Daoy (cell line): ENCODE measurements at places on chromosomes 3 and 15. TPM values are rescaled to one million over a fixed set of nuclear protein-coding genes. Genes with fewer than 3 reads are reported as not detected.

The CYP11A1 gene
- total RNA-seq = 0.06 and 0.12 TPM in 2 replicates

The DPPA4 gene
- total RNA-seq = 7.2 and 11.1 TPM in 2 replicates

The FBXO22 gene
- total RNA-seq = 59.1 and 61.9 TPM in 2 replicates

The FBXW12 gene
- total RNA-seq = not detected in 2 replicates

The SERINC4 gene
- total RNA-seq = 0.11 TPM in 1 of 2 replicates, not detected in the other

The GANC gene
- 4.8 and 5.8 TPM in 2 replicates for total RNA-seq

The COLQ gene
- 0.06 and 0.29 TPM in 2 replicates for total RNA-seq
